IMR-90 (cell line): ENCODE measurements at places on chromosomes 1 and 21. TPM values are rescaled to one million over a fixed set of nuclear protein-coding genes. Genes with fewer than 3 reads are reported as not detected.

DNA sequence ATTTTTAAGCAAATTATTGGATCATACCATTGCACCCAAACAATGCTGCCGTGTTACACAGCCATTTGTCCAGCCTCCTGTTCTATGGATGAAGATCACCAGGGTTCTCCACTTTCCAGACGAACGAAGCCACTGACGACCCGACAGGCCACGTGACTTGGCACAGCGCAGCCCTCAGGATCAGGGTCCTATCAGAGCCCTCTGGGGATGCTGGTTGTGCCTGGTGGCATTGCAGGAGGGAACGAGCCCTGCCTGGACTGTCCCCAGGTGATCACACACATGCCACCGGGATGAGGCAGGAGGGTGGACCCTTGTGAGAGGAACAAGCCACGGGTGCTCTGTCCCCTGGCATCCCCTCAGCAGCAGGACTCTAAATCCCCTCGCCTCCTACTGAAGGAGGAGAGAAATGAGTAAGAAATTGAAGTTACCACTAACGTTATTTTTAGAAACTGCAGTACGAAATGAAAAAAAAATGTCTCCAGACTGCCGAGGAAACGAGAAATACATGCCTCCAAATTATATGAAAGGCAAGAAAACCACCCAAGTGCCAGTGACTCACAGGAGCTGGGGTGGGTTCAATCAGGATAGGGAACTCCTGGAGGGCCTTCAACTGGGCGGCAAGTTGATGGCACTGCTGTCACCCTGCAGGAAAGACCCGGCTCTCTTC, 58.7 kb upstream of the PDE9A start:
- H3K4me1 ChIP-seq: no peaks in the 10 kb centered on the region
- peaks cover 9% of the 10 kb centered on the region; the same call in 1 of the 2 replicates for H3K27me3 ChIP-seq
- no peak overlapping the region for H3K4me3 ChIP-seq
- no peak overlapping the region for H3K27ac ChIP-seq

DNA sequence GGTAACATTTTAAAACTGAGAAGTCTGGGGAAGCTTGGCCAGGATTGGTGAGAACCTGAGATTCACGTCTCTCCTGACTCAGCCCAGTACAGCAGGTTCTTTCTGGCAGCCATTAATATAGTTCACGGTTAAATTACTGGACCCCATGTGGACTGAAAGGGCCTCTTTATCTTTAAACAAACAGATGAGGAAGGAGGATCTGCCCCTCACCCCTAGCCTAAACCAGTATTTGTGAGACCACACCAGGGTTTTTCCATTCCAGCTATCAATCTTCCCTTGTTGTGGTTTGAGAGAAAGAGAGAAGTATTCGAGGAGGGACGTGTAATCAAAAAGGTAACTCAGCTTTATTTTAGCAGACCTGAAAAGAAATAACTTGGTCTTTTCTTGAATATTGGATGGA, 137.1 kb downstream of the PROX1 start:
- peaks cover 5% of the 10 kb centered on the region for H3K27me3 ChIP-seq
- no peaks in the 10 kb centered on the region for H3K4me1 ChIP-seq
- no peaks in the 10 kb centered on the region for H3K36me3 ChIP-seq
- no peak overlapping the region for H3K4me3 ChIP-seq

GRCh38 chr1:100457683-100458082, 80.3 kb upstream of the GPR88 start:
- no peaks in the 10 kb centered on the region for H3K27me3 ChIP-seq
- no peaks in the 10 kb centered on the region for H3K36me3 ChIP-seq
- H3K27ac ChIP-seq: no peak overlapping the region
- no peaks in the 10 kb centered on the region for H3K4me1 ChIP-seq
- no peak overlapping the region for H3K4me3 ChIP-seq
- no peak for DNase-seq

DNA sequence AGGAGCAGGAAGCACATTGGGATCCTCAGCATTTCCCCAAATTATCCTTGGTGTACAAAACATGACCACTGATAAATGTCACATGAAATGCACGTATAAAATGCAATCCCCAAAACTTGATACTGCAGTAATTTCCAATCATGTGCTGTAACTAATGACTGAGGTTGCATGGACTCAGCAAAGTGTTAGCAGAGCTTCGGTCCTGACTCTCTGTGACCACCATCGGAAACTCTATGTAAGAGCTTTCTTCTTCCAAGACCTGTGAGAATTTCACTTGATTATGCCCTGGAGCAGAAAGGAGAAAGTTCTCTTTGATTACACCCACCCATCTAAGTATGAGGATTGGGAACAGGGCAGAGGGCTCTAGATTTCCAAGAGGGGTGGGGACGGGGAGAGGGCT, 908 bp downstream of the CD53 start:
- H3K4me3 ChIP-seq: no peak overlapping the region
- no peaks in the 10 kb centered on the region for H3K27me3 ChIP-seq
- no peaks in the 10 kb centered on the region for H3K4me1 ChIP-seq
- H3K36me3 ChIP-seq: no peaks in the 10 kb centered on the region

DNA sequence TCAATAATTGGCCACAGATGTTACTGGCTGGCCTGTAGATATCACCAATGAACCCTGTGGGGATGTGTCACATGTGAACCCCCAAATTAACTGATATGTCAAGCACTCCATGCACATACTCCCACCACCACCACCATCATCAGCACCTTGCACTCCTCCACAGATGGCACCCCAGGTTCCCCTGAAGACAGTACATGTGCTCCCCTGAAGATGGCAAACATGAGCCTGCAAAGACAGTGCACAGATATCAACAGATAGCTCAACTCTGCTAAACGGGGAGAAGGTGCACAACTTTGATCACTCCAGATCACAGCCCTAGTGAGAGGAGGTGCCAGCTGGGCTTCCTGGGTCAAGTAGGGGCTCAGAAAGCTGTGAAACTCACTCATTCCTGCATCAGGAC, 74.4 kb downstream of the CLCA4 start:
- no peak for DNase-seq
- no peak overlapping the region for H3K27ac ChIP-seq
- H3K27me3 ChIP-seq: peaks cover 3% of the 10 kb centered on the region; the same call in 1 of the 2 replicates
- no peak overlapping the region for H3K4me3 ChIP-seq

- no peak overlapping the region for H3K4me3 ChIP-seq
- no peaks in the 10 kb centered on the region for H3K27me3 ChIP-seq
- no peak overlapping the region for H3K27ac ChIP-seq
- peak; percentile 82 for DNase-seq
- H3K4me1 ChIP-seq: peaks cover 11% of the 10 kb centered on the region
- H3K36me3 ChIP-seq: no peaks in the 10 kb centered on the region
These were observed 47.4 kb upstream of the OSBPL9 start for GRCh38 chr1:51569284-51570062.

DNA sequence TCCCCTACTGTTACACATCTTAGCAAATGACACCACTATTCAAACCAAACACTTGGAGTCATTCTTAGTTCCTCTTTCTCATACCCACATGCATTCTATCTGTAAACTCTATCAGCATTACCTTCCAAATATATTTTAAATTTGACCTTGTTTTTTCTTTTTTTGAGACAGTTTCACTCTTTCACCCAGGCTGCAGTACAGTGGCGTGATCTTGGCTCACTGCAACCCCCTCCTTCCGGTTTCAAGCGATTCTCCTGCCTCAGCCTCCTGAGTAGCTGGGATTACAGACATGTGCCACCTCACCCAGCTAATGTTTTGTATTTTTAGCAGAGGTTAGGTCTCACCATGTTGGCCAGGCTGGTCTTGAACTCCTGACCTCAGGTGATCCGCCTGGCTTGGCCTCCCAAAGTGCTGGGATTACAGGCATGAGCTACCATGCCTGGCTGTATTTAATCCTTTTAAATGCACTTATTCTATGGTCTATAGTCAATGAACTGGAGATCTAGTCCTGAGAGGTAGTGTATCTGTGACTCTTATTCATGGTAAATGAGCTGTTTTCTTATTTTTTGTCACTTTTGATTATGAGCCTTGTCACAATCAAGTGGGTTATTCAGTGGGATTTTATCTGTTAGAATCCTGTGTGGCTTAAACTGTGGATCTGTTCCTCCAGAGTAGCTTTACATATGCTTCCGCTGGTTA, 73.1 kb downstream of the GATAD2B start:
- no peaks in the 10 kb centered on the region for H3K4me1 ChIP-seq
- H3K27ac ChIP-seq: no peak overlapping the region
- DNase-seq: no peak
- peaks cover 7% of the 10 kb centered on the region for H3K36me3 ChIP-seq
- H3K27me3 ChIP-seq: no peaks in the 10 kb centered on the region
- no peak overlapping the region for H3K4me3 ChIP-seq

GRCh38 chr1:11862890-11863289, 4.1 kb upstream of the NPPB start:
- H3K27ac ChIP-seq: no peak overlapping the region
- DNase-seq: no peak
- H3K36me3 ChIP-seq: no peaks in the 10 kb centered on the region
- H3K4me3 ChIP-seq: no peak overlapping the region
- H3K4me1 ChIP-seq: 0 out of 2 replicates have a peak, but pooled peaks cover 1% of the 10 kb centered on the region

DNA sequence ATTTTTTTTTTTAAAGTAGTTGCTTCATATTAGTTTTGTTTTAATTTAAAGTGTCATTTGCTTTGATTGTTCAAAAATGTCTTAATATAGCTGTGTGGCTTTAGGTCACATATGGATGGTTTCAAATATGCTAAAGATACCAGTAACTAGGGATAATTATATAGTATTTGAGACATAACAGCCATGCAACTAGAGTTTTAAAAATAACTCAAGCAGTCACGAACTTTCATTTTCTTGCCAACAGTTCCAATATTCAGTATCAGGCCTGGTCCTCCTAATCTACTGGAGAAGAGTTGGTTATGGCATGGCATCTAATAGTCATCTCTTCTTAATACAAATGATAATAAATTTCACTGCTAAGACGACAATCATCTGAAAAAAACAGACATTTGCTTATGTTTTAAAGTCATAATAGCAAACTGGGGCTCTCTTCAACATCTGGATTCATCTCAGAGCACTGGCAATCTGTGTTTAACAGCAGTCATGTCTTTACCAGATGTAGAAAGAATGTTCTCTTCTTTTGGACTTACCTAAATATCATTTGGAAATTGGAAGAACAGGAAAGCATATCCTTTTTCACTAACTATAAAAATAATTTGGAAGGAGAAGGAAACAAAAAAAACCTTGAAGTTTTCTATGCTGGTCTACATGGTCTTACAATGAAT, 24.1 kb upstream of the A3GALT2 start:
- H3K36me3 ChIP-seq: peaks cover 22% of the 10 kb centered on the region
- H3K4me3 ChIP-seq: no peak overlapping the region
- peak overlapping the region; percentile 68 for H3K27ac ChIP-seq
- DNase-seq: no peak
- H3K4me1 ChIP-seq: peaks cover 32% of the 10 kb centered on the region

DNA sequence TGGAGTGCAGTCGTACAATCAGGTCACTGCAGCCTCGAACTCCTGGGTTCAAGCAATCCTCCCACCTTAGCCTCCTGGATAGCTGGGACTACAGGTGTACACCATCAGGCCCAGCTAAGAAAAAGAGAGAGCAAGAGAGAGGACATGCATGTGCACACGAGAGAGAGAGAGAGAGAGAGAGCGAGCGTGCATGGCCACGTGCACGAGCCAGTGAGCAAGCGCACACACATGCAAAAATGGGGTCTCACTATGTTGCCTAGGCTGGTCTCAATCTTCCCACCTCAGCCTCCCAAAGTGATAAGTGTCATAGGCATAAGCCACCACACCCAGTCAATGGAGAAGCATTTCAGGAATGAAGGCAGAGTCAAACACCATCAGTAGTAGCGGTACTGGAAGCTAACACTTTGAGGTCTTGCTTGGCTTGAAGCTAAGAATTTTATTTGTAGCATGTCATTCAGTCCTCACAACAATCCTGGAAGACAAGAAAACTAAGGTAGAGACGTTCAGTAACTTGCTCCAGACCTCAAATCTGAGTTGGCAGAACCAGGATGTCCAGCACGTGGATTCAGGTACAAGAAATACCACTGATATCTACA, 14.5 kb downstream of the GNB1 start:
- peaks cover 19% of the 10 kb centered on the region for H3K4me1 ChIP-seq
- peak; percentile 32 for DNase-seq
- no peak overlapping the region for H3K4me3 ChIP-seq
- no peaks in the 10 kb centered on the region for H3K27me3 ChIP-seq

DNA sequence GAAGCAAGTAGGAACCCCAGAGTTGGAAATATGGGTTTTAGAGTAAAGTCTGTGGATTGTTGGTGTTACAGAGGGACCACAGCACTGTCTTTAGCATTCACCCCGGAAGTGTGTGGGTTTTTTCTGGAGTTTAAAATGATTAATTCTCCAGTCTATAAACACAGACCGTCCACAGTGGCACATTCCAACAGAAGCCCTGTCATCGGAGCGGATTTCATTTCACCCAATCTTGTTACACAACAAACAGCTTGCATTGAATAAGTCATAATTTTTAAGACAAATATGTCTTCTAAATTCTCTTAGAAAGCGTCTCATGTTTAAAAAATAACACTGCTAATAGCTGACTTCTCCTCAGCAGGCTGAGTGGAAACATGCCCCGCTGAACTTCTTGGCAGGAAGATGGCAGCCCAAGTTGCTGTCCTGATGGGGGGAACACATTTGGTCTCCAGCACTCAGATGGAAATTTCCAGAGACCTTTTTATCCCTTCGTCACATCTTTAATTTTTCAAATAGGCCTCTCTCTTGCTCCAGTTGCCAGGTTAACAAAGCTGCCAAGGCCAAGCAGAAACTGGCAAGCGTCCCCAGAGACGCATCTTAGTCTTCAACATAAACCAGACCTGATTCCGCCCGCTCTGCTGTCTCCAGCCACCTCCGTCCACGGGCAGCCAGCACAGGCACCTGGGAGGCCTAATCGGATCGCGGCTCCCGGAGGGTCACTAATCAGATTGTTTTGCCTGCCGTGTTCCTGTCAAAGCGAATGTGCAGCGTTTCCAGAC, 28.8 kb upstream of the SLC19A1 start:
- peak; percentile 64 for DNase-seq
- no peaks in the 10 kb centered on the region for H3K36me3 ChIP-seq
- no peak overlapping the region for H3K27ac ChIP-seq
- H3K27me3 ChIP-seq: peaks cover 48% of the 10 kb centered on the region

DNA sequence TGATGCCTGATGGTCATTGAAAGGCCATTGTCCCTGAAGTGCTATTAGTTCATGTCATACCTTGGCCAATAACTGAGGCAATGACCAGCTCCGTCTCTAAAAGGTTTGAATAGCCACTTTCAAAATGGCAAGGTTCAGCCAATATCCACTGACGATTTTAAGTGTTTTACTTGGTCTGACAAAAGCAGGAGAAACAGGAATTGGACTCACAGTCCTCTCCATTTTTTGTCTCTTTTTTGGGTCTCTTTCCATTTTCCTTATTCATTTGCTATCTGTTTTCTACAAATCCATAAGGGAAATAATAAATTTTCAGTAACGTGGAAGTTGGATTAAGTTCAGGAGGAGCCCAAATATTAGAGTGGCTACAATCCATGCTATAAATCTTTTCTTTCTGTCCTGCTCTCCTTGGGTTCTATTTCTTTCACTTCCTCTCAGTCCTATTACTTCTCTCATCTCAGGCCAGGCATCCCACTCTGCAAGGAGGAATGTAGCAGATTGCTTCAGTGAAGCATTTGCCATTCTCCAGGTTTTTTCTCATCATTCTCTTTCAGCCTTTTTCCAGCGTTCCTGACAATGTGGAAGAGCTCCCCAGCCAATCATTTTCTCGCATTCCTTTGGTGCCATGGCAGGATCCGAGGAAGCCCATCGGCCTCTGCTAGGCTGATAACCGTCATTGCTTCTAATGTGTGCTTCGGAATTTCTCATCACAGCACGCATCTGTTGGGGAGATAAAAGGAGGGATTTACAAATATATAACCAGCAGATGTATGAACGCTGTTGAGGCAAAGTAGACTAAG, 414.5 kb downstream of the ADGRL2 start:
- DNase-seq: no peak
- no peaks in the 10 kb centered on the region for H3K27me3 ChIP-seq

The SERTAD4 gene
- under 0.01 TPM in 2 replicates for total RNA-seq

The INSRR gene
- not detected in 2 replicates for total RNA-seq

The BRINP3 gene
- under 0.01 and 0.36 TPM in 2 replicates for total RNA-seq

The SPATA46 gene
- not detected in 2 replicates for total RNA-seq

The FCGR3B gene
- total RNA-seq: not detected in 2 replicates

The RBM11 gene
- under 0.01 and 0.18 TPM in 2 replicates for total RNA-seq

The ARHGEF16 gene
- 0.18 TPM in 1 of 2 replicates, not detected in the other for total RNA-seq

The RIPPLY3 gene
- total RNA-seq: not detected in 2 replicates

The ERG gene
- total RNA-seq: not detected in 2 replicates

The ACOT11 gene
- 2.5 TPM in 2 replicates for total RNA-seq
